ENCODE measurements at places on chromosomes 7 and 10. TPM values are rescaled to one million over a fixed set of nuclear protein-coding genes. Genes with fewer than 3 reads are reported as not detected.

Gene FANK1
- 8.5 TPM for total RNA-seq

- peak; percentile 90 for DNase-seq
These were observed 29.5 kb upstream of the ARHGAP22 start for GRCh38 chr10:48634198-48634983.

Gene PON1
- not detected for total RNA-seq

GRCh38 chr7:102892631-102893278 lies 20.0 kb upstream of the LRRC17 start:
- DNase-seq: no peak

Gene TMEM130
- 1.1 TPM for total RNA-seq

DNA sequence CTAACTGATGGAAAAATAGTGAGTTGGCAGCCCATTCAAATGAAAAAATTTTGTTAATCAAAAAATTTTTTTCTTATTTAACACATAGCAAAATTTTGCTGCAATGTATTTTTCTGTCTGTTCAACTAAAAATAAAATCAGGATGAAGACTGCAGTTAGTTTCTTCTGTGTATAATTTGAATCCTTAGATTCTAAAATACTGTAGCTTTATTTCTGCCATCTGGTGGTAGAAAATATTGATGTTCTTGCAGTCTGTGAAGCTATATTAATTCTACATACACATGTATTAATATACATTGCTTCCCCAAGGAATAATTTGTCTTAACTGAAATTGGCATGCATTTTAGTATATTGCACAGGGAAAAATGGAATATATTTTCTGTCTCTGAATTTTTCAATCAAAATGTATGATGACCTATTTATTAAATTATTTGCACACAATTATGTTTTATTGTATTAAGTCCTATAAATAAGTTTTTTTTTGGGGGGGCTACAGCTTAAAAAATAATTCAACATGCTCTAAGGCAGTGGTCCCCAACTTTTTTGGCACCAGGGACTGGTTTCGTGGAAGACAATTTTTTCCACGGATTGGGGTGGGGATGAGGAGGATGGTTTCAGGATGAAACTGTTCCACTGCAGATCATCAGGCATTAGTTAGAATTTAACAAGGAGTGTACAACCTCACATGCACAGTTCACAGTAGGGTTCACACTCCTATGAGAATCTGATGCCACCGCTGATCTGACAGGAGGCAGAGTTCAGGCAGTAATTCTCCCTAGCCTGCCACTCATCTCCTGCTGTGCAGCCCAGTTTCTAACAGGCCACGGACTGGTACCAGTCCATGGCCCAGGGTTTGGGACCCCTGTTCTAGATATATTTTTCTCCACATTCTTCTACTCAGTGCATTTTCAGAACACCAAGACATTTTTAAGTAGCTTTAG lies 119.4 kb downstream of the GNAT3 start:
- no peak for DNase-seq

Gene MRLN
- total RNA-seq: not detected

DNA sequence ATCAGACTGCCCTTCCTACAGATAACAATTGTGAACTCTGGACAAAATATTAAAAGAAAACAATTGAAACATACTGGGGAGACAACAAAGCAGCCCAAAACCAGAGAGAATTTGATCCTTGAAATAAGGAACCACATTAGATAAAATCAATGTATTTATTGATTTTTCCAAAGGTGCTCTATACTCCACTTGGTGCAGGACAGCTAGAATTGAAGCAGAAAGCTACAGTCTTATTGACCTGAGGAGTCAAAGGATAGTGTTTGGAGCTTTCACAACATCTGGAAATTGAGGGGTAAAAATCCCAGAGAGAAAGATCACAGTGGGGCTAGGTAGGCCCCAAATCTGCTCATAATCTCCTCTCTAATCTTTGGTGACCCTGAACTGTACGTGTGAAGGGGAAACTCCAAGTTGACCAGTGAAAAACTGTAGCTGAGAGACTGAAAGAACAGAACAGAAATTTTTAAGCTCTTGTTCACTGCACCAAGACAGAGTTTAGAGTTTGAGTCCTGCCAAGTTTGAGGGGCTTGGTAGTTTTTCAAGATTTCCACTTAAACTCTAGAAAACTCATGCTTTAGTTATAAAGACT lies 70.2 kb downstream of the SAMD9 start:
- no peak for DNase-seq

Gene SLC18A2
- total RNA-seq: under 0.01 TPM

Gene IPMK
- 10.9 TPM for total RNA-seq

DNA sequence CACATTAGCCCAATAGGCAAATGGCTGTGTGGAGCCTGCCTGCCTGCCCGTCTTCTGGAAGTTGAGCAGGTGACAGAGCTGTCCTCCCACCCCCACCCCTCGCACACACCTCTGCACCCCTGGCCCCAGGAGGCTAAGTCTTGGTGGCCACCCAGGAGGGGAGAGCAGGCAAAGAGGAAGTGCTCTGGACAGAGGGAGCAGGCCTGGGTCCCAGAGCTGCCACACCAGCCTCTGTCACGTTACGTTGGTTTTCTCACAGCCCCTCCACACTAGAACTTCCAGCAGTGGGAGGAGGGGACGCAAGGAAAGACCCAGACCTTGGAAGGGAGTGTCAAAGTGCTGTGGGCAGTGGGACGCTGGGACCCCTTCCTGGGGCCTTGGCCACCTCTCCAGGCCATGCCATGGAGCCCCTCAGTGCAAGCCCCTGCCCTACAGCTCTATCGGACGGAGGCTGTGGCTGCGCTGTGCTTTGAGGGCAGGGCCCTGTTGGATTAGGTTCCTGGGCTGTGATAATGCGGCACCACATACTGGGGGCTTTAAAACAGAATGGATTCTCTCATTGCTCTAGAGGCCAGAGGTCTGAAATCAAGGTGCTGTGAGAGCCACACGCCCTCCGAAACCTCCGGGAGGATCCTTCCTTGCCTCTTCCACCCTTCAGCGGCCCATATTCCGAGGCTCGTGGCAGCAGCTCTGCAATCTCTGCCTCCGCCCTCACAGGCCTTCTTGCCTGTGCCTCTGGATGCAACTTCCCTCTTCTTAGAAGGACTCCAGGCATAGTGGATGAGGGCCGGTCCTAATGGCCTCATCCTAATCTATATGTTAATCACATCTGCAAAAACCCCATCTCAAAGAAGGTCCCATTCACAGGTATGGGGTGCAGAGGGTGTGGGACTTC lies 9.9 kb downstream of the PRKAG2 start:
- no peak for DNase-seq

DNA sequence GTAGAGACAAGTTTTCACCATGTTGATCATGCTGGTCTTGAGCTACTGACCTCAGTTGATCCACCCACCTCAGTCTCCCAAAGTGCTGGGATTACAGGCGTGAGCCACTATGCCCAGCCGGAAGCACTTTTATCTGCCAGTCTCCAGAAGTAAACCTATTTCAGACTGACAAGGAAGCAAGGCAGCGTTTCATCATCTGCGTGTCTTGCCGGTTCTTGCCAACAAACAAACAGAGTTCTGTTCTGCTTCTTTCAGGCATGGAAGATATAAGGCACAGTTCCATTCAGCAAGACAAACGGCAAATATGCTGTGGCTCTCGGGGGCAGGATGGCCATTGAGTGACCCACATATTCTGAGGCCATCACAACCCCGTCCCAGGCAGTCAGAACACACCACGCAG lies 15.5 kb upstream of the LARP4B start:
- no peak for DNase-seq
